ENCODE measurements at places on chromosomes 7 and 10.

GRCh38 chr10:119447823-119448546 is 94.5 kb downstream of the RGS10 start:
- no peak for DNase-seq

GRCh38 chr7:66145400-66146104 is 30.9 kb downstream of the CRCP start:
- no peak for DNase-seq

GRCh38 chr7:102272075-102272916 is 14.4 kb upstream of the SH2B2 start:
- DNase-seq = peak; percentile 52

- no peak for DNase-seq
Measured at GRCh38 chr10:4888236-4888635, 62.2 kb downstream of the AKR1E2 start.

GRCh38 chr7:123961771-123962170 is 36.7 kb downstream of the SPAM1 start:
- no peak for DNase-seq

GRCh38 chr7:44045226-44046014 is 918 bp downstream of the DBNL start:
- DNase-seq = no peak

DNA sequence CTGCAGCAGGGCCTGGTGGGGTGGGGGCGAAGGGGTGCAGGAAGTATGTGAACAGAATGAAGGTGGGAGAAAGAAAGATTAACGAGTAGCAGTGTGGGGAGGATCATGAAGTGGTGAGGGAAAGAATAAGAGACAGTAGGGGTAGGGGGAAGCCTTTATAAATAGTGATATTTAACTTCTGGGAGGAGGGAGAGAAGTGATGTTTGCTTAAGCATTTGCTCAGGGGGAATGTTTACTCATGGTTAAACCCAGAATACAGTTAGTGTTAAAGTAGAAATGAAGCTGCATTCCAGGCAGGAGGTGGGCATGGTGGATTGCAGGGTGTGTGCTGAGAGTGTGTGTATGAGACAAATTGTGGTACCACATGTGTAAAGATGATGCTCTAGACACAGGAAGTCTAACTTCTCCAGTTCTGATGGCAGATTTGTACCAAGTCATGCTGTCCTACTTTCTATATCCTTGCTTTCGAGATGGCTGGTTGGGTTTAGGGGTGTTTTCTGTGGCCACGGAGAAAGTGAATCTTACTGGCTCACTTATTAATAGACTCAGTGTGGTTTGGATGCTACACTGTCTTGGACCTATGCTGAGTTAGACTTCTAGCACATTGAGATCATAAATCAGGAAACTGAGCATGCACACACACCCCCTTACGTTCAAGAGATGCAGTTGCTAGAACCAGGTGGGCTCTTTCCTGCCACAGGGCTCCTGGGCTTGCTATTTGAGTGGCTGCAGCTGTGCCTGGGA is 10.6 kb upstream of the DNMBP start:
- DNase-seq = no peak

DNA sequence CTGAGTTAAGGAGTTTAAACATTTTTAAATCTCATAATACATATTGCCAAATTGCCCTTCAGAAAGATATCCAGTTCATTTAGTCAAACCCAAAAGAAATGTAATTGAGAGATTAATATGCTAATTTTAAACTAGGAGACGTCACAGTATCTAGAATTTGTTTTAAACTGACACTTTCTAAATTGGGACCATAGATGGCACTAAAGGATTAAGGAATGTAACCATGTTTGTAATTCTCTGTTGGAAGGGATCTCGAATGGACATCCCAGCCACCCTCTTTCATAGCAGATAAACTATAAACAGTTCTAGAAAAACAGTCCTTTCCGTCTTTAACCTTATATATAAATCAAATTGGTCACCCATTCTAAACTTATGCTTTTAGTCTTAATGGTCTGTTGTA is 30.0 kb upstream of the SAMD9L start:
- DNase-seq = no peak

Data from Panc1 (cell line).